ENCODE measurements at places on chromosomes 2 and 18.

GRCh38 chr18:52341103-52341432 is 1.1 kb downstream of the DCC start:
- no peak for DNase-seq

- no peak for DNase-seq
Observed at GRCh38 chr2:26615860-26616705, 25.1 kb downstream of the CIB4 start.

- peak; percentile 20 for DNase-seq
Observed at GRCh38 chr2:45343251-45344017, 267.6 kb downstream of the SRBD1 start.

GRCh38 chr2:241211276-241211675 is 22.8 kb downstream of the ANO7 start:
- no peak for DNase-seq

DNA sequence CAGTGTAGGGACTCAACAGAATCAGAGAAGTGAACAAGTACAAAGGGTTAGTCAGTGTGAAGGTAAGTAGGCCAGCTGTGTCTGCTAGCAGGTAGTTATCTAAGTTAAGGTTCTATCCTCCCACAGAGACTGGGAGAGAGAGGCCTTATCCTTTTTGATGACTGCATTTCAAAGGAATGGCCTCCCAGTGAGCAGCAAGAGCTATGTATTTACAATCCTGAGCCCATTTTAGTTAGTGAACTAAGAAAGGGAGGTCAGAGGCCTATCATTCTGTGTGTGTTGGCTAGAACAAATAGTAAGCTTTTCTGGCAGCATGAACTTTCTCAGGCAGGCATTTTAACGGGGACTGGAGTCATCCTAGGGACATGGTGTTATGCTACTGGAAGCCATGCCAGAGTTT is 182.9 kb downstream of the VWC2L start:
- peak; percentile 92 for DNase-seq

- DNase-seq: peak; percentile 15
Observed at GRCh38 chr2:225806105-225806504, 406.6 kb downstream of the NYAP2 start.

- DNase-seq: peak; percentile 45
Observed at GRCh38 chr2:85255813-85256594, 71.8 kb downstream of the TGOLN2 start.

- DNase-seq: no peak
Observed at GRCh38 chr18:36328916-36329315, 31.4 kb downstream of the FHOD3 start.

GRCh38 chr2:38213619-38214167 is 137.7 kb upstream of the CYP1B1 start:
- DNase-seq: no peak

DNA sequence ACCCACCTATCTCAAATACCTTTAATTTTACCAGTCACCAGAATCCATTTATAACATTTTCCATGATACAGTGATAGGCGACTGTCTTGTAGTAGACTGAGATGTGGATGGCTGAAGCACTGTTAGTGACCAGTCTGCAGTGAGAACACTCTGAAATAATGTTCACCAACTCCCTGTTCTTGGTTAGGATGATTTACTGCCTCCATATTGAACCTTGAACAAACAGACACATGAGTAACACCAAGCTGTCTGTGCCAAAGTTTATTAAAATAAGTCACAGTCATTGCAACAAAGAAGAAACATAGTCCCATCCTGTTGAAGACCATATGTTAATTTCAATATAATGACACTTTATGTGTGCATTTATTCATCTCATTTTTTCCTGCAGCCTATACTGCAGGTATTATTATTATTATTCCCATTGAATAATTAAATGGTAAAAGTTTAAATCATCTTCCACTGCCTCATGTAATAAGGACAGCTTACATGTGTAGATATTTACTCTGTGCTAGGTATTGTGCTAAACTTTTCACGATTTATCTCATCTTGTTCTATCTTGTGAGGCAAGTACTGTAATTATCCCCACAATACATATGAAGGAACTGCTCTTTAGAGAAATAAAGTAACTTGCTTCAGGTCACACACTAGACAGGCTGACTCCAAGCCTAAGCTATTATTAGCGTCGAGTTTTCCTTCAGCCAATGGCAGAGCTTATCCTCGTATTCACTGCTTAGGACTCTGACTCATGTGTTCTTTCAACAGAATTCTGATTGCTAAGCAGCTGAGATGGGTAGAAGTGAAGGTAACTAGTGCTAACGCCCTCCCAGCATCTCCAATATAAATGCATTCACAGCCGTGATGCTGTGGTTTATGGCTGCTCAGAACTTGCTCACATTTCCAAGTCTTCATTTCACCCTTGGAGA is 62.5 kb downstream of the ONECUT2 start:
- no peak for DNase-seq

DNA sequence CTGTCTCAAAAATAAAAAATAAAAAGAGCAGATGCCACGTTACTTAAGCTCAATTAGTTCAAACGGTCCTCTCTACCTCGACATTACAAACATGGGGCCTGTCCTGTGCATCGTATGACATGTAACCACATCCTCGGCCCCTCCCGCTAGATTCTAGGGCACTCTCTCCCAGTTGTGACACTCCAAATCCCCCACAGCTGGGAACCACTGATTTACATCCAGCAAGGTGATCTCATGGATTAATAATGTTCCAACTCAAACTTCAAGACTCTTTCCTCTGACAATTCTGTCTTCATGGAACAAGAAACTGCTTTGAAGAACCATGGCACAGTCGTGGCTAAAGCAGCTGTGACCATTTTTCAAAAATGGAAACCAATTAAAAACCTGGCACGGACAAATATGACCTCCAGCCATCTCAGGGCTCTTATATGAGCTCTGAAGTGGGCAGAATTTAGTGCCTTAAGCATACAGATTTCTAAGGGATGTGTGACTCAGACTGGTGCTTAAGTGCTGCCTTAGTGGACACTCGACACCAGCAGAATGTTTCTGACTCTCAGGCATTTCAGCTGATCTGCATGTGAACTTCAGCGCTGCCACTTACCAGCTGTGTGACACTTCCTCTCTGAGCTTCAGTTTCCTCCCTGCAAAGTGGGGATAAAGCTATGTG is 31.7 kb upstream of the ASAP2 start:
- peak; percentile 95 for DNase-seq

DNA sequence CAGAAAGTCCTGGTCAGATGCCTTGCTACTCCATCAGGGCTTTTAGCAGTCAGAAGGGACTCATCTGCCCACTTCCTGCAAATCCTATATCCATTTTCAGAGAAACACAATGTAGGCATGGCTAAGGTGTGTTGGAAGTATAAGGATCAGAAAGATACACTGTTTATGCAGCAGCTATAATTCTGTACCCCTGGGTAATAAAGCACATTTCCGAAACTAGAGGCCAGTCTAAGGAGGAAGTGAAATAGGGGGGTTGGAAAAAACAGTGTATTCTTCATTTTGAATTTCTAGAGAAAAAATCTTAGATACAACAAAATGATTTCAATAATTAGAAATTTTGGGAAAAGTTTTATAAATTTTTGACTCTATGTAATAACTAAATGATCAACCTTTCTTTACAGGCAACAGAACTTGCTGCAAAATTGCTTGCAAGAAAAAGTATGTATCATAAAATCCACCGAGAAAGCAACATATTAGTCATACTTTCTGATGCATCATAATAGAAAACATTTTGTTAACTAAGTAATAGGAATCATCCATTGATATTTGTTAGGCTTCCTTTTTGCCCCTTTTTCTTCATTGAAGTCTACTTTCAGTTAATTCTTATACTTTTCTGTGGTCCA is 47.4 kb downstream of the FSIP2 start:
- DNase-seq: no peak

DNA sequence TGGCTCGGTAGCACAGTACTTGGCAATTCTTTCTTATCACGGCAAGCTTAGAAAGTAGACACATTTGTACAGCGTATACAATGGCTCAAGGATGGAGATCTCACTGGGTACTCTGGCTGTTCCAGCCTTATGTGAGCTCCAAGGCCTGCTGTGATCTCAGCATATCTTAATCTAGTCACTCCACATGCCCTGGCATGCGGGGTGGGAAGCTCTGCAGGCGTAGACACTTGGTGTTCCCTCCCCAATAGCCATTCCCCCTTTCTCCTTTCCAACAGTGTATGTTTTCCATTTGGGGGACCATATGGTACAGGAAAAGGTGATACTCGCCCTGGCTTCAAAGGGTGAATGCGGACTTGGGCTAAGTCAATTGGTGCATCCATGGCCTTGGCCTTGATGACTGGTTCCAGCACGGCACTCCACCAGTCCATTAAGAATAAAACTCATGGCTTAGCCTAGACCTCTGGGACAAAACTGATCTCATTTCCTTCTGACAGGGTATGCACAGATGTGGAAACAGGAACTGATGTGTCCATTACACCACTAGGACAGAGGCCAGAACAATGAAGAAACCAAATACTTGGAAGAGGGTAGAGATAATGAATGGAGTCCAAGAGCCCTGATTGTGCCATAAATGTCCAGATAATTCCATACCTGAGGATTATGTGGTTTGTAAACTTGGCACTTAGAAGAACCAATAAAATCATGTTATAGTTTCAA is 28.4 kb downstream of the TGIF1 start:
- DNase-seq: no peak

DNA sequence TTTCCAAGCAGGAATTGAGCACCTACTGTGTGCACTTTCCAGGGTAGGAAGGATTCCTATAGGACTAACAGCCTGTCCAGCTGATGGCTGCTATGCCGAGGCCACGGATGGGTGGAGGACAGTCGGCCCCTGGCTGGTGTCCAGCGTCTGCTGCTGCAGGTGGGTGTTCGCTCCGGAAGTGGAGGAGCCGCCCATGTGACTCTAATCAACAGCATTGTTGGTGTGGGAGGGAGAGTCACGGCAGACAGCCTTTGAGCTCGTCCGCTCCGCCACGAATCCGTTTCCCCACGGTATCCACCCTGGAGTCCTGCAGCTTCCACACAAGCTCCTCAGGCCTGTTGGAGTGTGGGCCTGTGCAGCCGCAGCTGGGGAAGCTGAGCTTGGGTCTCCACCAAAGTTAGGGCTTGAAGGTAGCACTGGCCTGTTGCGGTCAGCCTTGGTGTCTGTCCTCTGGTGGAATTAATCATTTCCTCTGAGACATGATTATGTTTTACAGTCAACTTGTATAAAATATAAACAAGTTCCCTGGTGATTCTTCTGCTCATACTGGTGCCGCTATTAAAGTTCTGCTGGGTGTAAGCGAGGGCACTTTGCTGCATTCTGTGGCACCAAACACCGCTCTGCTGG is 185.9 kb upstream of the TPO start:
- no peak for DNase-seq

GRCh38 chr2:46175419-46175818 is 121.8 kb upstream of the EPAS1 start:
- DNase-seq: no peak

GRCh38 chr2:237966250-237966564 is 607 bp upstream of the UBE2F start:
- DNase-seq: no peak

- peak; percentile 23 for DNase-seq
Observed at GRCh38 chr2:161096336-161096735, 63.9 kb upstream of the TANK start.

- no peak for DNase-seq
Observed at GRCh38 chr2:229810786-229811185, 96.4 kb upstream of the DNER start.

GRCh38 chr2:242052421-242052820 is 182.9 kb downstream of the RTP5 start:
- no peak for DNase-seq

GRCh38 chr2:100178085-100178788 is 35.8 kb upstream of the AFF3 start:
- DNase-seq: peak; percentile 59

DNA sequence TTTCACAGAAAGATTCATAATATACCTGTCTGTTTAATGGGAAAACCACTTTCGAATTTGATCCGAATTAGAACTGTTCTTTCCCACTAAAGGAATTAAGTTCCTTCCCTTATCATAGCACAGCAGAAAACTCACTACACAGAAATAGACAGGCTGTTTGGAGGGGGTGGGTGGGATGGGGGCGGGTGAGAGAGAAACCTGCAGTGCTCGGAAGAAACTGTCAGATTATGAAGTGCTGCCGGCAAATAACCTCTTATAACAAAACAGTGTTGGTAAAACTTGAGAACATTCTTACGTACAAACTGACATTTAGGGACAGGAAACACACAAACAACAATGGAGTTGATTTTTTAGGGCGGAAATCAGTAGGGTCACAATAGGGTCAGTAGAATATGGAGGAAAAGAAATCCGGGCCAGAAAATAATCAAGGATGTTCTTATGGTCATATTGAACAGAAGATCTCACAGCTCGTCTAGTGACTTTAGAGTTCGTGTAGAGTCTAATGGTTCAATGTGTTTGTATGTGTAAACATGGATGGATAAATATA is 756.0 kb upstream of the LRATD1 start:
- DNase-seq: no peak

DNA sequence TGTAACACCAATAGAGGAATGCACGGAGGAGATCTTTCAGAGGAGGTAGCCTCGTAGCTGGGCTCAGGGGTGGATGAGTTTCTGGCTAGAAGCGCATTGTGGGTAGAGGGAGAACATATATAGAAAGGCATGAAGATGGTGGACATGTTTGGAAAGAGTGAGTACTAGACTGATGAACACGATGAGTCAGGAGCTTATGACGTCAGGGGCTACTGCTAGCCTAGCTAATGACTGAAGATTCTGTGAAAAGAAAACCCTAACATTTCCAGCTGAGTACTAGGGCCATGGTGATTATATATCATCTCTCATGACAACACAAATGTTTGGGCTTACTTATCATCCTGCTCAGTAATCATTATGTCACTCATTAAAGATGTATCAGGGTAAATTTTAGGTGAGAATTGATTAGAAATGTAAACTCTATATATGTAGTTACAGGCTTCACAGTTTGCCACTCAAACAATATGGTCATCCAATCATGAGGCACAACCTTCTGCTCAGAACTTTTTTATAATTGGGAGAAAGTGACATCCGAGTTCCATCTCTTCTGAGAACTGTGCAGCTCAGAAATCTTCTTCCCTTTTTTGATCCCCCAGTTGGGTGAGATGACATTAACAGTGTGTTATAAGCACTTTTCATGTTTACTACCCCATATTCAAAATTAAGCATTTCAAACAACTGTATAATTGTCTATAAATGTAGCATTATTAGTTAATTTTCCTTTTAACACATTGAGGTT is 22.2 kb upstream of the IL1RN start:
- DNase-seq: peak; percentile 69

GRCh38 chr18:46770708-46771107 is 13.9 kb upstream of the ST8SIA5 start:
- no peak for DNase-seq
